ENCODE measurements at places on chromosomes 7 and 10. TPM values are rescaled to one million over a fixed set of nuclear protein-coding genes. Genes with fewer than 3 reads are reported as not detected.

- DNase-seq = no peak
These were observed 116.7 kb downstream of the REEP3 start for GRCh38 chr10:63637901-63638327.

DNA sequence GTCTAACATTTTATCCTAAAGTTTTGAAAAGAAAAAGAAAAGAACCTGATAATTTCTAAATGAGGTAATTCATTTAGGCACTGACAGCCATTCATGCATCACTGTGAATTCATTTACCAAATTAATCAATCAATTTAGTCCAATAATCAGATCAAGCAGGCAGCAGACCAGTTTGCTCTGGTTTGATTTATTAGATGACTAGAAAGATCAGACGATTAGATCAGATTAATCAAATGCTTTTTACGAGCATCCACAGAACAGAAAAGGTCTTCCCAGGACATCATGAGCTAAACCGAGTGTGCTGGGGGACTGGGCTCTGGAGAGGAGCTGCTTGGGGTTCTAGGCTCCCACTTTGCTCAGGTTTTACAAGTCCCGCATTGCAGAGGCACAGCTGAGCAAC, 226.5 kb upstream of the MYO3A start:
- no peak for DNase-seq

GRCh38 chr10:85464336-85464735, 902.3 kb downstream of the GRID1 start:
- DNase-seq = no peak

- DNase-seq = no peak
These were observed 50.2 kb upstream of the SUN1 start for GRCh38 chr7:781936-782529.

DNA sequence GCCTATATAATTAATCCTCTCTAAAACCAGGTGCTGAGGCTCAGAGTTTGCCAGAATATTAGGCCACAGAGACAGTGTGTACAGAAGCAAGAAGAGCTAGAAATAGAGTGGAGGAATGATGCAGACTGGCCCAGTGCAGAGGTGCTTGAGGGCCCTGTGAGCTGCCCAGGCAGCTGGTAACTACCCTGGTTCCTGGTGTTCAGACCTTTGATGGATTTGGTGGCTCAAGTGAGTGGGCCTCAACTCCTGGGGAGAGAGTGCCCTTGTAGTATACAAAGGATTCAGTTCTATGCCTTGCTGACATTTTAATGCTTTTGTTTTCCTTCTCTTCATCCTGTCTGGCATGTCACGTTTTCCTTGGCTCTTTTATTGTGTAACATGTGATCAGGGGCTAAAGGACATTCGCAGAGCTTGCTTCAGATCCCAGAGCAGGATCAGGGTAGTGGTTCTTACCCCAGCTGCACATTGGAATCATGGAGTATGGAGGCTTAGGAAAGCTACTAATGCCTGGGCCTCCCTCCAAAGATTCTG, 20.0 kb downstream of the LRRC4 start:
- DNase-seq = no peak

DNA sequence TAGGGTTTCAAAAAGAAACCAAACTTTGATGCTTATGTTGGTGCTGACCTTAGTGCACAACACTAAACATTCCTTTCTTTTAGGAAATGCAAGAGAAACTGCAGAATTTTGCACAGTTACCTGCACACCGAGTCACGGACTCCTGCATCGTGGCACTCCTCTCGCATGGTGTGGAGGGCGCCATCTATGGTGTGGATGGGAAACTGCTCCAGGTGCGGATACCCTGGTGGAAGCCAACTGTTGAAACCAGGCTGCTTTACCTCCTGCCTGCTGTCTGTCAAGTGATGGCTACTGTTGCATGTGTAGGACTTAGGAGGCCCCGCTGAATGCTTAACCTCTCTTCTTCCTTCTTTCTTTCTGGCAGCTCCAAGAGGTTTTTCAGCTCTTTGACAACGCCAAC, 11.7 kb downstream of the CASP2 start:
- peak; percentile 20 for DNase-seq

- DNase-seq = no peak
These were observed 21.3 kb downstream of the SRPK2 start for GRCh38 chr7:105367458-105367857.

The ZNF425 gene
- total RNA-seq = 0.87 TPM

Data from NCI-H460 (cell line).